ENCODE measurements at places on chromosomes 2 and 18.

GRCh38 chr2:105541189-105542050 is 142.6 kb upstream of the FHL2 start:
- no peak for DNase-seq

GRCh38 chr2:79622508-79622907 is 109.7 kb downstream of the CTNNA2 start:
- DNase-seq: no peak

GRCh38 chr2:172334988-172335387 is 92.4 kb upstream of the ITGA6 start:
- DNase-seq: no peak

DNA sequence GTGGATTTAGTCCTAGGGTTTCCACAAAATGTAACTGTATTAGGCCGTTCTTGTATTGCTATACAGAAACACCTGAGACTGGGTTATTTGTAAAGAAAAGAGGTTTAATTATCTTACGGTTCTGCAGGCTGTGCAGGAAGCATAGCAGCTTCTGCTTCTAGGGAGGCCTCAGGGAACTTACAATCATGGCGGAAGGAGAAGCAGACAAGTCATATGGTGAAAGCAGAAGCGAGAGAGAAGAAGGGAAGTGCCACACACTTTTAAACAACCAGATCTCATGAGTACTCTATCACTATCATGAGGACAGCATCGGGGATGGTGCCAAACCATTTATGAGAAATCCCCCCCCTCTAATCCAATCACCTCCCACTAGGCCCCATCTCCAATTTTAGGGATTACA is 9.5 kb upstream of the CCDC68 start:
- DNase-seq: no peak

DNA sequence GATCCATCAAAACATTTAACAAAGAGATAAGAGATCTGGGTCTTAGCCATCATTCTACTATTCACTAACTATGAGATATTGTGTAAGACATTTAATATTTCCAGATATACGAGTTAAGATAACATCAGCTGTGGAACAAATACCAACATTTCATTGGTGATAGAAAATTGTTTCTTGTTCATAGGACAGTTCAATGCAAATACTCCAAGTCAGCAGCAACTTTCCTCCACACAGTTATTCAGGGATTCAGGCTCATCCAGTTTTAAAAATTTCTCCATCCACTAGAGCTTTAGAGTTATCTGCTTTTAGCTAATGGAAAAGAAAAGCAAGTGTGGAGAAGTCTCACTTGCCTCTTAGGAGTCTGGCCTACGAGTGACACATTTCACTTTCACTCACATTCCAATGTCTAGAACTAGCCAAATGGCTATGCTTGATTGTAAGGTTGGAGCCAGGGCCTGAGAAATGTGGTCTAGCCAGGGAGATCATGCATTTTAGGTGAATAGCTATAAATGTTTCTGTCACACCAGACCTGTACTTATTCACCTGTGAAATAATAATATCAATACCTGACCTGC is 119.3 kb upstream of the MAPRE2 start:
- DNase-seq: no peak

- DNase-seq: no peak
Observed at GRCh38 chr2:239495175-239495574, 94.4 kb upstream of the HDAC4 start.

- no peak for DNase-seq
Observed at GRCh38 chr2:108124736-108125495, 114.9 kb upstream of the SULT1C3 start.

GRCh38 chr2:111121028-111121827 is 514 bp downstream of the BCL2L11 start:
- DNase-seq: peak; percentile 36

GRCh38 chr18:41351430-41351829 is 603.6 kb upstream of the PIK3C3 start:
- DNase-seq: no peak

- no peak for DNase-seq
Observed at GRCh38 chr18:50706199-50706598, 113.6 kb downstream of the MRO start.
